ENCODE measurements at places on chromosomes 11 and 22.

DNA sequence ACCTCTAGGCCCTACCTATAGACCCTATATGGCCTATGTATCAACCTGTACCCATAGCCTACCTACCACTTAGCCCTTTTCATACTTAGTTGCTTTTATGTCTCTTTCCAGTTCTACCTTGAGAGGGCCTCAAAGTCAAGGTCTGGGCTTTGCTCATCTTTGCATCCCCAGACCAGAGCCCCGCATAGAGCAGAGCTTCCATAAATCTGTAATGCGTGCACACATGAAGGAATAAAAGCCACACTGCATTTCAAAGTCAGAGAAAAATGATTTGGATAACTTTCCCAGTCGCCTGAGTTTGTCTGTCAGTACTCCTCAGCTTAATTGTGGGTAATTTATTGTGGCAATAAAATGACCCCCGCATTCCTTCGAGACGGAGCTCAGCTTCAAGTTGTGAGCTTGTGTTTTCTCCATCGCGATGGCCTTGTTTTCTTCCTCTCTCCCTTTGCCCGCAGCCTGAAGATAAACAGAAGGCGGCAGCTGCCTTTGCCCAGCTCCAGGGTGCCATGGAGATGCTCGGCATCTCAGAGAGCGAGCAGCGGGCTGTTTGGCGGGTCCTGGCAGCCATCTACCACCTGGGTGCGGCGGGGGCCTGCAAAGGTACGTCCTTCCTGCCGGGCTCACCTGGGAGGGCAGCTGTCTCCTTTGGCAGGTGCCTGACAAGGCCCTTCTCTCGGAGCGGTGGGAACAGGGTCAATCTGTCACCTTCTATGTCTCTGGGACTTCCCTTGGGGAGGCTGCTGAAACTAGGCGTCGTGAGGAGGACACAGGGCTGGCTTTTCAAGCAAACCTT is 55.7 kb downstream of the MYO18B start:
- no peak for DNase-seq

DNA sequence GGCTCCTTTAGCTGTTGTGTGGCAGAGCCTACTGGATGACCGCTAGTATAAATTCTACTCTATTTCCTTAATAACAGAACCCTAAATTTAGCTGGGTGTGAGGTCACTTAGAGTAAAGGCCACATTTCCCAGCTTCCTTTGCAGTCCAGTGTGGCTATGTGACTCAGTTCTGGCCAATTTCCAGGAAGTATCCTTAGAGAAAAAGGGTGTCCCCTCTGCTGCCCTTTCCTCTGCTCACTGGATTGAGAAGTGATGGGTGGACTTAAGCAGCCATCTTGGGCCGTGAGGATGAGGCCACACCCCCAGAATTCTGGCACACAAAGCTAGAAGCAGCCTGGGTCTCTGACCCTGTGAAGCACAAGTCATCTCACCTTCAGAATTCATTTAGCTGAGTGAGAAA is 11.7 kb upstream of the RASD2 start:
- DNase-seq, result no peak

- no peak for DNase-seq
Observed at GRCh38 chr11:9762531-9762930, 98.7 kb downstream of the SWAP70 start.

DNA sequence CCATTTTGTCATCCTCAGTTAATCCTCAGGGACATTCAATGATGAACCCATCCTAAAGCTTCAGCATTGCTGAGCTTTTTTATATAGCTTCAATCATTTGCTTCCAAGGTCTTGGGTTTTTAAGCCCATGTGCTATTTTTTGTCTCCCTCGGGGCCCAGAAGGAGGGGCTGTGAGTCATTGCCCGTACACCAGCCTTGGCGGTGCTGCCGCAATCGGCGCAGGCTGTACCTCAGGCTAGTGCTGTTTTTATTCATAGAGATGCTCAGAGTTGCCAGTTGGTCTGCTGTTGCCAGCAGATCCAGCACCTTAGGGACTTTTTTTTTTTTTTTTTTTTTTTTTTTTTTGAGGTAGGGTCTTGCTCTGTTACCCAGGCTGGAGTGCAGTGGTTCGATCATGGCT is 35.5 kb downstream of the ACO2 start:
- no peak for DNase-seq

DNA sequence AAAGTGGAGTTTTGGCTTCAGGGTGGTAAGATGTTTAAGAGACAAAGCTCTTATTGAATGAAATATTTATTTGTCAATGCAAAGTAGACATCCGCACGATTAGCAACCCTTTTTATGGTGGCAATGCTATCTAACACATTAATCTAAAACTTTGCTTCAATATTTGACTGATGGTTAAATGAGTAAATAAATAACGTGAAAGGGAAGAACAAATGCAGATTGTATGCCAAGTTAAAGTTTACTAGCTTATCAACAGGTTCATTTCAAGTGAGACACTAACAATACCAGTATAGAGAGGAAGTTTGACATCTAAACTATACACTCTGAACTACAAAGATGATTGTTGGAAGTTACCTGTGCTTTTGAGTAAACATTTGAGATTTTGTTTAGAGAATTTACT is 50.1 kb downstream of the AASDHPPT start:
- no peak for DNase-seq

- no peak for DNase-seq
Observed at GRCh38 chr22:46045459-46046298, 68.7 kb upstream of the WNT7B start.

DNA sequence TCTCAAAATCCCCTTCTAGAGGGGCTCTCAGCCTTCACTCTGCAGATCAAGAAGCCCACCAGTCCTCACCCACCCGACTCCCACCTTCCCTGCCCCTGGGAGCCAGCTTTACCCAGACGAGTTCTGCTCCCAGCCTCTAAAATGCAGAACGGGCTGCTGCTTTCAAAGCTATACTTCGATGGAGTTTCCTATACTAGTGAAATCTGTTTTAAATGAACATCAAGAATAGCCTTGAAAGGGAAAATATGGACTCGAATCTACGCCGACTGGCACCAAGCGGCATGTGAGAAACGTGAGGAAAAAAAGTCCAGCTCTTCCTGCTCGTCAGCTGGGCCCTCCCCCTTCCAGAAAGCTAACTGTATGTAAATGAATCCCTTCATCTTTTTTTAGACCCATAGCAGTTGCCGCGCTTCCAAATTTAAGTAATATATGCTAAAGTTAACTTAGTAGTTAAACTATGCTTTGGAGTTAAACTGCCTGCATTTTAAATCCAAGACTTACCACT is 211.7 kb downstream of the NTM start:
- no peak for DNase-seq
